Astrocyte (in vitro differentiated cells and primary cell): ENCODE measurements at places on chromosomes 5 and 9. TPM values are rescaled to one million over a fixed set of nuclear protein-coding genes. Genes with fewer than 3 reads are reported as not detected.
A peak's percentile ranks its signal among the peaks of the same experiment; 100 is the strongest.

GRCh38 chr5:122053181-122054109, 24.6 kb downstream of the LOX start:
- H3K27me3 ChIP-seq: no peaks in the 10 kb centered on the region
- no peak overlapping the region for H3K4me3 ChIP-seq

DNA sequence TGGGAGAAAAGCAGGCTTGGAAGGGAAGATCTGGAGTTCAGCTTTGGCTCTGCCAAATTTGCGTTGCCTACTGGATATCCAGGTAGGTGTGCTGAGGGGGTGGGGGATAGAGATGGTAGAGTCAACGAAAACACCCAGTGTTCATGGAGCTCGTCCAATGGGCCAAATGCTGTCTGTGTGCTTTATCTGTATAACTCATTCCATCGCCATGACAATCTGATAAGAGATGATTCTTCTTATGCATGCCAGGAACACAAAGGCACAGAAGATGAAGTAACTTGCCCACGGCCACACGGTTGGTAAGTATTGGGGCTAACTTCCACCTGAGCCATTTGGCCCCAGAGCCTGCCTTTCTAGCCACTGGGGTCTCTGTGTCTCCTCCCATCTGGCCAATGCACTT, 53.2 kb downstream of the BOD1 start:
- no peaks in the 10 kb centered on the region for H3K27me3 ChIP-seq
- no peaks in the 10 kb centered on the region for H3K36me3 ChIP-seq

GRCh38 chr9:94081864-94082463, 2.3 kb upstream of the PTPDC1 start:
- H3K27me3 ChIP-seq: no peaks in the 10 kb centered on the region
- no peak overlapping the region for H3K4me3 ChIP-seq

- H3K4me1 ChIP-seq: no peaks in the 10 kb centered on the region
- H3K36me3 ChIP-seq: no peaks in the 10 kb centered on the region
- no peak overlapping the region for H3K27ac ChIP-seq
- DNase-seq: peak; percentile 9
Observed at GRCh38 chr5:122291000-122291901, 20.8 kb upstream of the SNCAIP start.

DNA sequence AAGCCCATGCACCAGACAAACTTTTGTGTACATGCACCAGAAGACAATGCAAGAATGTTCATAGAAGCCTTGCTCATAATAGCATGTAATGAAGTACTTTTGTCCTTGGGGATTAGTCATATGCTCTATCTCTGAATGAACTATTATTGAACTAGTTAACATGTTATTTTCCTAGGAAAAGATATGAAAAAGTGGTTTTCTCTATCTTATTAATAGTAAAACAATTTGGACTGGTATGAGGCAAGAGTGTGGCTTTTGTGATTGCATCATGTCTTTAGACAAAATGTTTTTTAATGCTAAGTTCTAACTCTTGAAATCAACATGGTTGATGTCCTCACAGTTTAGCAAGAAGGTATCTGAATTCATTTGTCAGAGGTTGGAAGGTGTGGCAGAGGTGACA, 55.7 kb upstream of the SPDL1 start:
- peaks cover 5% of the 10 kb centered on the region for H3K27me3 ChIP-seq
- no peak overlapping the region for H3K4me3 ChIP-seq
- no peaks in the 10 kb centered on the region for H3K36me3 ChIP-seq
- no peak overlapping the region for H3K27ac ChIP-seq

- H3K27me3 ChIP-seq: no peaks in the 10 kb centered on the region
- no peak overlapping the region for H3K4me3 ChIP-seq
- no peaks in the 10 kb centered on the region for H3K36me3 ChIP-seq
- no peak overlapping the region for H3K27ac ChIP-seq
- H3K4me1 ChIP-seq: no peaks in the 10 kb centered on the region
Observed at GRCh38 chr9:24096756-24097155, 270.7 kb upstream of the ELAVL2 start.

DNA sequence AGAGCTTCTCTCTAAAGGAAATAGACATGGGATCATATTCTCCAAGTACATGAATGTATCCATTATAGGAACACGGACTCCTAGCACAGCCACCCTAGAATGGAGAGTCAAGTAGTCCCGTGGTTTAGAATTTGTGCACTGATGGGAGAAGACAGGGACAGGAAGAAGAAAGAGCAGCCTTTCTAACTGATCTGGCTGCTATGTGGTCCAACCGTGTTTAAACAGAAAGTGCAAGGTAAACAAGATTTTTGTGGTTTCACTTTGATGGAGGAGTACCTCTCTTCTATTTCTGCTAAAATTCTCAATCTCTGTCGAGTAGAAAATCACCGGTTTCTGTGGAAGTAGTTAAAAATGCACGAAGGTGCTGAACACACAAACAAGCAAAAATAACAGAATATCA, 171.3 kb downstream of the ST8SIA4 start:
- no peak overlapping the region for H3K27ac ChIP-seq
- DNase-seq: no peak
- no peaks in the 10 kb centered on the region for H3K4me1 ChIP-seq
- H3K27me3 ChIP-seq: no peaks in the 10 kb centered on the region

DNA sequence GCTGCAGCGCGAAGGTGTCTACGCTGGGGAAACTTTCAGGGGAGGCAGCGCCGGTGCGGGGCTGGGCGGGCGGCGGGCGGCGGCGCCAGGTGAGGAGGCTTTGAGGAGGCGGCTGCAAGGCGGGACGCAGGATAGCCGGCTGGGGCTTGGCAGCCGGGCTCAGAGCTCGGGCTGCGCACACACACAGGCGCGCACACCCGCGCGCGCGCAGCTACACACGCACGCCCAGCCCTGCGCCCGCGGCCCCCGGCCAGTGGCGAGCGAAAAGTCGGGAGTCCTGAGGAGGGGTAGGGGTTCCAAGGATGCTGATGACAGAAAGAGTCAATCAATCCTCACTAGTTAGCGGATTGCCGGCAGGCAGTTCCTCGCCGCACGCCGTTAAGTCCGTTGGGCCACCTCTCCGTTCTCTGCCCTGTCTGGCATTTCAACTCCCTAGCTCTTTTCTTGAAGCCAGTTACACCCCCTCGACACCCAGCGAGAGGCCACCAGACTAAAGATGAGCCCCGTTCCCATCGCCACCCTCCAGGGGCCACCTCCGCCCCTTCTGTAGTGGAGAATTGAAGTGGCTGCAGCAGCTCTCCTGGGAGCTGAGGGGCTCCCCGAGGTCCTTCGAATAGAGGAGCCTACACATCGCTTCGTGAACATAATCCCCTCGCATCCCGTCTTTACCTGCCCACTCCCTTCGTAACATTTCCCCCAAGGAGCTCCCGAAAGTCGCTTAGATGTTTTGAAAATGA, 1640.3 kb upstream of the C9orf72 start:
- H3K27ac ChIP-seq: no peak within 1 kb of the TSS
- H3K27me3 ChIP-seq: peaks cover 46% of the 10 kb centered on the region
- no peaks in the 10 kb centered on the region for H3K36me3 ChIP-seq
- no peak for DNase-seq

GRCh38 chr9:33225319-33226147, 14.4 kb upstream of the SPINK4 start:
- peak; percentile 59 for DNase-seq
- no peak overlapping the region for H3K4me3 ChIP-seq
- peaks cover 5% of the 10 kb centered on the region for H3K27me3 ChIP-seq

- peak; percentile 99 for DNase-seq
- no peaks in the 10 kb centered on the region for H3K36me3 ChIP-seq
- H3K4me1 ChIP-seq: peaks cover 15% of the 10 kb centered on the region
- no peak overlapping the region for H3K4me3 ChIP-seq
- no peak overlapping the region for H3K27ac ChIP-seq
Observed at GRCh38 chr5:56183506-56183905, 49.6 kb downstream of the ANKRD55 start.

DNA sequence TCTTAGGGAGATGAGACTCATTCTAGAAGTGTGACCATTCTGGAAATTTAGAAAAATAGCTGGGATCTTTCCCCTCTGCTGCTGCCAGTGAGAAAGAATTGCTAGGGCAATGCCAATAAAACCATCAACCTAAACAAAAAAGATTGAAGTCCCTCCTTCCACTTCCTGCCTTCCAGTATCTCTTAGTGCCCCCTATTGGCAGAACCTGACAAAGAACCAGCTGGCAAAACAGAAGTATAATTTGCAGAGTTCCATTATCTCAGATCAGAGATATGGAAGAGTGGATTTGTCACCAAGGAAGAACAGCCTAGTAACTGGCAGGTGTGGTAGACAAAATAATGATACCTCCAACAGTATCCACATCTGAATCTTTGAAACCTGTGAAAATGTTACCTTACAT, 13.8 kb upstream of the PLCXD3 start:
- no peak overlapping the region for H3K4me3 ChIP-seq
- H3K27me3 ChIP-seq: no peaks in the 10 kb centered on the region
- no peaks in the 10 kb centered on the region for H3K36me3 ChIP-seq
- DNase-seq: no peak
- H3K27ac ChIP-seq: no peak overlapping the region
- H3K4me1 ChIP-seq: peaks cover 9% of the 10 kb centered on the region

GRCh38 chr9:77021922-77022782, 2.7 kb downstream of the FOXB2 start:
- H3K27me3 ChIP-seq: peaks cover 84% of the 10 kb centered on the region
- H3K4me1 ChIP-seq: no peaks in the 10 kb centered on the region
- no peak overlapping the region for H3K4me3 ChIP-seq
- no peaks in the 10 kb centered on the region for H3K36me3 ChIP-seq

GRCh38 chr9:34554211-34555001, 31.6 kb upstream of the ENHO start:
- DNase-seq: no peak
- H3K4me1 ChIP-seq: no peaks in the 10 kb centered on the region
- H3K27ac ChIP-seq: no peak overlapping the region

- H3K27me3 ChIP-seq: no peaks in the 10 kb centered on the region
- H3K36me3 ChIP-seq: no peaks in the 10 kb centered on the region
- H3K4me3 ChIP-seq: no peak overlapping the region
- DNase-seq: no peak
- no peak overlapping the region for H3K27ac ChIP-seq
Observed at GRCh38 chr9:1100945-1101344, 50.8 kb downstream of the DMRT2 start.

GRCh38 chr5:147460380-147460779, 49.5 kb downstream of the DPYSL3 start:
- H3K36me3 ChIP-seq: peaks cover 2% of the 10 kb centered on the region
- DNase-seq: no peak
- H3K27me3 ChIP-seq: no peaks in the 10 kb centered on the region
- H3K4me1 ChIP-seq: peaks cover 7% of the 10 kb centered on the region
- no peak overlapping the region for H3K4me3 ChIP-seq

DNA sequence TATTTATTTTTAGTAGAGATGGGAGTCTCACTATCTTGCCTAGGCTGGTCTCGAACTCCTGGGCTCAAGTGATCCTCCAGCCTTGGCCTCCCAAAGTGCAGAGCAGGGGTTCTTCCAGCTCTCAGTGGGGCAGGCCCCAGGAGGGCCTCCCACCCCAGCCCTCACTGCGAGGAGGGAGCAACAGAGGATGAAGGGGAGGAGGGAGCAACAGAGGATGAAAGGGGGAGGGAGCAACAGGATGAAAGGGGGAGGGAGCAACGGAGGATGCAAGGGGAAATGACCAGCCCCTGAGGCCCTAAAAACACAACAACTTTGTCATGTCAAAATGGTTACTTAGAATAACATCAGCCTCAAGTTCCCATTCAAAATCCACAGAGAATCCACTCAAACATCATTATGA, 10.0 kb downstream of the TRIM14 start:
- DNase-seq: no peak
- no peak overlapping the region for H3K27ac ChIP-seq
- no peaks in the 10 kb centered on the region for H3K4me1 ChIP-seq
- no peaks in the 10 kb centered on the region for H3K36me3 ChIP-seq
- no peaks in the 10 kb centered on the region for H3K27me3 ChIP-seq
- H3K4me3 ChIP-seq: no peak overlapping the region

DNA sequence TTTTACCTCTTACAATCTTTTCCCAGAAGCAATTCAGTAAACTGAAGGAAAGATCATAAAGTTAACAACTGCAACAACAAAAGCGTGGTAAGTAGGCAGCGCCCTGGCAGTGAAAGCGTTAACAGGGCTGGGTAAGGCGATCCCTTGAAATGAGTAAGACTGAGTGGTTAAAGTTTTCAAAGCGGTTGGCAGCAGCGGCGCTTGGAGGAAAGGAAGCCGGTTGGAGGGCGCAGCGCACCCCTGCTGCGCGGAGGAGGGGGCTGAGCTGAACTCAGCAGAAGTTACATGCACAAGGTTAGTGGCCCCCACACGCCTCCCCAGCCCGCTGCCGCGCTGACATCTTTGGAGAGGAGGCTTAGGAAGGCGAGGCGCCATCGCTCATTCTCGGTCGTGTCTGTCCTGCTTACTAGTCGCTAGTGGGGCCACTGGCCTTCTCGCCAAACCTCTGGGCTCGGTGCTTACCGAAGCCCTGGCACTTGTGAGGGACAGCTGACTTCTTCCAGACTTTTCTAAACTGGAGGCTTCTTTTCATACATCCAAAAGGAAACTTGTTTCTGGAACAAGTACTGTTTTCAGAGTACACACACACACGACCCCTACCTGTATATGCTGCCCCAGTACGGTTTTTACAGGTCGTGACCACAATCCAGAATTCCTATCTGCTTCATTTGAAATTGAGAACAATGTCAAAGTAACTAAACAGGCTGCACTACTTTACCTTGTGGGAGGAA, at the start of gene SH3RF2:
Gene SH3RF2, plus strand, starts transcription at position 178 of the 731 bp plus-strand sequence. CDS start 1,351 bp downstream, outside the sequence.
- peak; percentile 85 for DNase-seq
- no peaks in the 10 kb centered on the region for H3K36me3 ChIP-seq
- peak within 1 kb of the TSS; percentile 79 for H3K27ac ChIP-seq
- peaks cover 53% of the 10 kb centered on the region for H3K4me1 ChIP-seq

GRCh38 chr9:136361754-136362449, 1.6 kb downstream of the DNLZ start:
- no peak for DNase-seq
- H3K36me3 ChIP-seq: no peaks in the 10 kb centered on the region
- H3K4me3 ChIP-seq: no peak overlapping the region
- peaks cover 22% of the 10 kb centered on the region for H3K4me1 ChIP-seq

GRCh38 chr9:19028835-19029451, 4.1 kb downstream of the SAXO1 start:
- no peak overlapping the region for H3K27ac ChIP-seq
- no peak overlapping the region for H3K4me3 ChIP-seq
- H3K27me3 ChIP-seq: peaks cover 4% of the 10 kb centered on the region
- H3K36me3 ChIP-seq: no peaks in the 10 kb centered on the region

PARP8 gene
- 36.1 and 36.2 TPM in 2 replicates for total RNA-seq

CDKN2A gene
- 71.6 and 81.4 TPM in 2 replicates for total RNA-seq

POU5F2 gene
- 0.43 and 0.54 TPM in 2 replicates for total RNA-seq

SSNA1 gene
- total RNA-seq: 49.1 and 52.7 TPM in 2 replicates

TSSK1B gene
- total RNA-seq: 0.20 and 0.41 TPM in 2 replicates

TRIP13 gene
- total RNA-seq: 7.3 and 8.5 TPM in 2 replicates

FSD1L gene
- 4.7 and 7.0 TPM in 2 replicates for total RNA-seq

CCNJL gene
- 12.5 and 15.7 TPM in 2 replicates for total RNA-seq

BTNL9 gene
- not detected in 2 replicates for total RNA-seq

SPATA31D4 gene
- not detected in 2 replicates for total RNA-seq
